ENCODE measurements at places on chromosomes 3 and 15.

DNA sequence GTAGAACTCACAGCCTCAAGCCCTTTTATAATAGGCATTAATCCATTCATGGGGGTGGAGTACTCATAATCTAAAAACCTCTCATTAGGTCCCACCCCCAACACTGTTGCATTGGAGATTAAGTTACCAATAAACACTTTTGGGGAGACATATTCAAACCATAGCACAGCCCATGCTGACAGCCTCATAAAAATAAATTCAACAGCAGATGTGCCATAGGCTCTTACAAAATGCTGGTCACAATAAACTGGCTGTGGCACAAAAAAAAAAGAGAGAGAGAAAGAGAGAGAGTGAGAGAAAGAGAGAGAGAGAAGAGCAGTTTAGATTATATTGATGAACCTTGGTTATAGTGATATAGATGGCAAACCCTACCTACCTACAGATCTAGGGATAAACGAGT is 1000.9 kb downstream of the TUSC7 start:
- no peak for DNase-seq

DNA sequence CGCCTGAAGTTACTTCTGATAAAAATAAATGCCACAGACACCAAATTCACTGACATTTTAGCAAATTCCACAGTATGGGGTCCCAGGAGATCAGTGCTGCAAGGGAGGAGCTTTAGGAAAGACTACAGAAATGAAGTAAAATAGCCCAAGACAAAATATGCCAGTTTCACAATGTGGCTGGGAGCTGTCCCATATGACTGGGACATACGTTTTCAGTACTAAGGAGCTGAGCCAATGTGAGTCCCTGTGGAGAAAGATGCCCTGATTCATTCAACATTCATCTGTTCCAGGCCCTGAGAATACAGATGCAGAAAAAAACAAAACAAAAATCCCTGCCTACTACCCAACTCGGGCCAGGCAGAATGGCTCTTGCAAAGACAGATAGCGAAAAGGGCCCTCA is 63.4 kb upstream of the FAM174B start:
- no peak for DNase-seq

DNA sequence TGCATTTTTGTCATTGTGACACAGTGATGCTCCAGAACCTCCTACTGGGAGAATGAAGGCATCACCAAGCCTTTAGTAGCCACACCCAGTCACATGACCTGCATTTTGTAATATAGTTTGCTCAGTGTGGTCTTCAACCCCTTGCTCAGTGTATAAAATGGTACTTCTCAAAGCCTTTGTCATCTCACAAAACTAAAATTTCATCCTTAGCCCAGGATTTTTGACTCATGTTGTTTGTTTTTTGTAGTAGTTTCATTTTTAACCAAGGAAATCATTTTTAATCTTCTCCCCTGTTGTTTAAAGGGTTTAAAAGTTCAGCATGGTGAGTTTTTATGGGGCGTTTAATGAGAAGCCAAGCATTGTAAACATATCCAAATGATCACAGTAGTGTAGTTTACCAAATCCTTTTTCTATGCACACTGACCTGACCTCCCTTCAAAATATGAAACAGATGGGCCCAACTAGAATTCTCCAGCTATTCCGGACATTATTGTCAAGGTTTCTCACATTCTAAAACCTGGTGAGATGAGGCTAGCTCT is 123.5 kb upstream of the IL12A start:
- no peak for DNase-seq

GRCh38 chr3:62284442-62284841 is 88.9 kb downstream of the FEZF2 start:
- no peak for DNase-seq

DNA sequence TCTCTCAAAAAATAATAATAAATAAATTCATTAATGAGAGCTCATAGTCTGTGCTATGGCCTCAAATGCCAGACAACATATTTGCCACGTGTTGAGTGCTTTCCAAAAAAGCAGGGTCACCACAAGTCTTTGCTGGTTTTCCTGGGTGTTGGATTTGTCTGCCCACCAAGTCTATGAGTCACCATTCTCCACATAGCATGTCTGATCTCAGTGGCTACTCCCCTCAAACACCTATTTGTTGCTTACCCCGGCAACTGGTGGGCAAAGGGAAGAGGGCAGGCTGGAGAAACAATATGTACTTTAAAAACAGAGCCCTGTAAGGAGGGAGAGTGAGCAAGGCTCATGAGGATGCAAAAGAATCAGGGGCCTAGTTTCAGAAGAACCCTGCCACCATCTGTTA is 120.0 kb upstream of the ARRDC4 start:
- no peak for DNase-seq

DNA sequence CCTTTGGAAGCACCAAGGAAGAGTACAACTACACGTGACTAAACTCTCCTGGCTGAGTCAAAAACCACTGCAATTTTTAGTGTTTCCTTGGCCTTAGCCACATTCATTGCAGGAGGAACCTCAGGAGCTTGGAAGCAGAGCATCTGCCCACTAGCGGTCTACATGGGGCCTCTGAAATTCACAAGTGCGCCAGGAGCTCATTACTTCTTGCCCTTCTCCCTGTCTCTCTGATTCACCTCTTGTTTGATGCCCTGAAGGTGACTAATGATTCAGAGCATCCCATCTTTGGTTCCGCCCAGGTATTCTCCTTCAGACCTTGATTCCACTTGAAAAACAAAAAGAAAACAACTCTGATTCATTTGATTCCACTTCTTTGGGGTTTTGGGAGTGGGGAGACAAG is 201.1 kb upstream of the LPP start:
- no peak for DNase-seq

- DNase-seq, result no peak
Measured at GRCh38 chr15:67172172-67172571, 82.3 kb downstream of the AAGAB start.

GRCh38 chr15:70608144-70608543 is 155.2 kb downstream of the UACA start:
- DNase-seq, result no peak

DNA sequence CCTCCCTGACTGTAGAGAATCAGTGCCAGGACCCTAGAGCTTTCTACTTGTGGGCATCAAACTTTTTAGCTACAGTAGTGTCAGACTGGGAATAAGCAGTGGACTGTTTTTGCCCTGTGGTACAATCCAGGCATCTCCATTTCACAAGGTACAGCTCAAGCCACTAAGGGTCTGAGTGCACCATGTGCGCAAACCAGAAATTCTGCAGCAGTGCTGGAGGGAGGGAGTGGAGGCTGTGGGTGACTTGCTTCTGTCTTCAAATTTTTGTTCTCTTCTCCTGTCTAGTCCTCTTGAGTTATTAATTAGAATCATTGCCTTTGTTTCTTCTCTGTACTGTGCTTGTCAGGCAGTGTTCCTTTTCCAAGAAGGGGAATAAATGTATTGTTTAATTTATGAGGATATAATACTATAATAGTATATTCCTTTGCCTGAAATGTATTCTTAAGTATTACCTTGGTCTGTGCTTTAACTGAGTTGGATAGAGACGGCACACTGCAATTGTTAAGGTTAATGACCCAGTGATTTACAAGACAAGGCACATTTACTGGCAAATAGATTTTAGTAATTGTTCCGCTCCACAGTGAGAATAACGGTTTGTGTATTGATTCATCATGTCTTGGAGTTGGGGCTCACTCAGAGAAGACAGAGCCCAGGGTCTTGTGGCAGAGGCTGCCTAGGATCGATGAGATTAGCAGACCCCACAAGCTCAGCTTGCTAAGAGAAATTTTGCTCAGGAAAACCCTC is 390.6 kb upstream of the CFAP20DC start:
- no peak for DNase-seq

- DNase-seq, result no peak
Measured at GRCh38 chr15:101053261-101053660, 134.1 kb downstream of the LRRK1 start.

GRCh38 chr15:47461652-47462141 is 255.6 kb upstream of the SEMA6D start:
- DNase-seq, result no peak

GRCh38 chr15:91468871-91469580 is 369.0 kb downstream of the SV2B start:
- no peak for DNase-seq

DNA sequence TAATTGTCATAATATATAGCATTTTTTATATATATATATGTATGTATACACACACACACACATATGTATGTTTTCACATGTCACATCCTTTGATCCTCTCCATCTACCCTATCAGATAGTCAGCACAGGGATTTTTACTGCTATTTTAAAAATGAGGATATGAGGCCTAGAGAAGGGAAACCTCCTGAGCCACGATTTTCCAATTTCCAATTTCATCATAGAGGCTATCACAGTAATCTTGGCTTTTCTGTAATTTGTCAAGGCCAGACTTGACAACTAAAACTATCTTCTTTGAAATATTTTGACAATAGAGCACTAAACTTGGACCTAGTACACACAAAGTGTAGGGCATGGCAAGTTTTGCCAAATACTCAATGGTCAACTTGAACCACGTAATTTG is 42.5 kb downstream of the IL1RAP start:
- no peak for DNase-seq

DNA sequence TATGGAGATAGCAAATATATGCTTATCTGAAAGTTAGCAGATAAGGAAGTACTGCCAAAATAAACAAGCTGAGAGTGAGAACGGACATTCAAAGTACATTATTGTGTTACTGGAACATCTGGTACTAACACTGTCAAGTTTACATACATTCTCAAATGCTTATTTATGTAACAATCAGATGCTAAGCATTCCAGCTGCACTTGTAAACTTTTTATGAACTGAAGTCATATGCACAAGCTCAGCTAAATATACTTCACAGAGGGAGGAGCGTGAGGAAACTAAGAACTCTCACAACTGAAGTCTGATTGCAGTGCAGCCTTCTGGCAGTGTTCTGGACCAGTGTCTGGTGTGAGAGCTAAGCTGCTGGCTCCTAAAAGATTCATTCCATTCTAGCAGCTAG is 223.7 kb upstream of the NANOGP8 start:
- no peak for DNase-seq

DNA sequence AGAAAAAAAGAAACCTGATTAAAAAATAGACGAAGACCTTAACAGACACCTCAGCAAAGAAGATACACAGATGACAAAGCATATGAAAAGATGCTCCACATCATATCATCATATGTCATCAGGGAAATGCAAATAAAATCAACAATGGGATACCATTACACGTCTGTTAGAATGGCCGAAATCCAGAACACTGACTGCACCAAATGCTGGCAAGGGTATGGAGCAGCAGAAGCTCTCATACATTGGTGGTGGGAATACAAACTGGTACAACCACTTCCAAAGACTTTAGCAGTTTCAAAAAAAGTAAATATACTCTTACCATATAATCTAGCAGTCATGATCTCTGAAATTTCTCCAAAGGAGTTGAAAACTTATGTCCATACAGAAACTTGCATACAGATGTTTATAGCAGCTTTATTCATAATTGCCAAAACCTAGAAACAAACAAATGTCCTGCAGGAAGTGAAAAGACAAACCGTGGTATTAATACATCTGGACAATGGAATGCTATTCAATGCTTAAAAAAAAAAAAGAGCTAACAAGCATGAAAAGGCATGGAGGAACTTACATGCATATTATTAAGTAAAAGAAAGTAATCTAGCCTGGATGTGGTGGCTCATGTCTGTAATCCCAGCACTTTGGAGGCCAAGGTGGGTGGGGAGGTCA is 107.4 kb downstream of the HES1 start:
- no peak for DNase-seq

DNA sequence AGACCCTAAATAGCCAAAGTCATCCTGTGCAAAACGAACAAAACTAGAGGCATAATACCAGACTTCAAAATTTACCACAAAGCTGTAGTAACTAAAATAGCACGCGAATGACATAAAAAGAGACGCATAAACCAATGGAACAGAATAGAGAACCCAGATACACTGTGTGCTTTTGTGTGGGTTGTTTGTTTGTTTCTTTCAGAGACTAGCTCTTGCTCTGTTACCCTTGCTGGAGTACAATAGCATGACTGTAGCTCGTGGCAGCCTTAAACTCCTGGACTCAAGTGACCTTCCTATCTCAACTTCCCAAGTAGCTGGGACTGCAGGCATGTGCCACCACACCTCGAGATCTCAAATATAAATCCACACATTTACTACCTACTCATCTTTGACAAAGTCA is 1314.6 kb upstream of the GBE1 start:
- DNase-seq, result no peak

- DNase-seq, result no peak
Measured at GRCh38 chr3:8324747-8325146, 176.9 kb upstream of the LMCD1 start.
